ENCODE measurements at places on chromosomes 6 and 20.
A peak's percentile ranks its signal among the peaks of the same experiment; 100 is the strongest.

DNA sequence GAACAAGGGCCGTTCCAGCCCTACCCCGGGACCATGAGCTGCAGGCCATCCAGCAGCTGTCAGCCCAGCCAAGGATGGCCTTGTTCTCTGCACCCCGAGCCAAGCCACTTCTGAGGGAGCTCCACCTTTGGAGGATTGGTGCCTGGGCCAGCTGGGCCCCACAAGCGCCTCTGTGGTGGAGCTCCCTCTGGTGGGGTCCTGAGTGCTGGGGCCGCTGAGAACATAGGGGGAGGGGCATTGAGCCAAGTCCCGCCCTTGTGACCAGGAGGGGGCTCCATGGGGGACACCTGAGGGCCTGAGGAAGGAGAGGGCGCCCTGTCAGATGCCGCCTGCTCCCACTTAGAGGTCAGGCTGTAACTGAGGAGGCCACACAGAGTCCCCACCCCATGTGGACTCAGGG, 43.2 kb downstream of the YTHDF1 start:
- DNase-seq = no peak

DNA sequence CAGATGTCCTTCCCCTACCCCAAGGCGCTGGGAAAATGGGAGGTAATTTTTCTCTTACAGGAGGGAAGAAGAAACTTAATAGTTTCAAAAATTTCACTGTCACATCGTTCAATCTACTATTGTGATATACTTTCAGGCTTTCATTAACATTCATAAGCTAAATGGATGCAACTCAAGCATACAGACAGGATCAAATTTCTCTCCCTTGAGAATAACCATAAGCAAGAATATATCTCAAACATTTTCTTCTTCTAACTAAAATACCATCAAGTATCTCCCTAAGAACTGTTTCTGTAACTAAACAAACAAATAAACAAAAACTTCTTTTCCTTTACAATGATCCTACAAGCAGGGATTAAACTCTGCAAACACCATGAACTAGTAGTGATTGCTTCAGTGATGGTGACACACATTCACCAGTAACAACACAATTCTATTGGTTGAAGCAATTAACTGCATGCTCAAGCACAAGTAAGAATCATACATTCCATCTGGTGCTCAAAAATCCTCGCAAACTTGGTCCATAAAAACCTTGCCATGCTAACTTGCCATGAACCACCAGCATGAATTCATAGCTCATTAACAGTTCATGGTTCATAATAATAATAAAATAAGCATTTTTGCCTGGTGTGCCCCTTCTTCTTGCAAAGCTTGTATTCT, 183.8 kb downstream of the PTPRK start:
- peak; percentile 9 for DNase-seq

DNA sequence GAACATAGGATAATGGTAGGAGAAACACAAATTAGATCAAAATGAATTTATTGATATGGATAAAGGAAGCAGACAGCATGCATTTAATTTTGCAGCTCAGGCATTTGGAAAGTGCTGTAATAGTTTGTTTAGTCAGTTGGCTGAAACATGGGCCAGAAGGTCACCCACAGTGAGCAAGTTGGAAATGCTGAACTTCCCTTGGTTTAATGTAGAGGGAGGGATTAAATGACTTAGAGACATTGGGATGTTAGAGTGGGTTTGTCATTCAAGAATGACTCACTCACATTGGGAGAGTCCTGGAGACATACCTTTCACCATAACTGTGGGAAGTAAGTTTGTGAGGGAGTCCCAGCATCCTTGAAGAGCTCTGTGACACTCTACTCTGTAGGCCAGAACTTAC, 231.5 kb upstream of the PLCB4 start:
- DNase-seq = peak; percentile 84

GRCh38 chr20:58905236-58905635, 52.7 kb downstream of the GNAS start:
- no peak for DNase-seq

DNA sequence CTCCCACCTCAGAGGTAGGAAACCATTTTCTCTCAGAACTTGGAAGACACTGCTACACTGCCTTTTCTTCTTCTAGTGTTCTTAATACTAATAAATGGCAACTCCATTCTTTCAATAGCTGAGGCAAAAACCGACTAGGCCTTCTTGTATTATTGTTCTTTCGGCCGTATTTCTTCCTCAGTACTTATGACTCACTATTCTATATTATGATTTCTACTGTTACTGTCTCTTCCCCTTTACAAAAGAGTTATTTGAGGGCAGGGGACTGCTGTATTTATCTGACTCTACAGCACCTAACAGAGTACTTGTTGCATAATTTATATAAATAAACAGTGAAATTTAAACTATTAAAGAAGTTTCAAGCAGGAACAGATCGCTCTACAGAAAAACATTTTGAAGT, 3.1 kb downstream of the DNAAF9 start:
- no peak for DNase-seq

DNA sequence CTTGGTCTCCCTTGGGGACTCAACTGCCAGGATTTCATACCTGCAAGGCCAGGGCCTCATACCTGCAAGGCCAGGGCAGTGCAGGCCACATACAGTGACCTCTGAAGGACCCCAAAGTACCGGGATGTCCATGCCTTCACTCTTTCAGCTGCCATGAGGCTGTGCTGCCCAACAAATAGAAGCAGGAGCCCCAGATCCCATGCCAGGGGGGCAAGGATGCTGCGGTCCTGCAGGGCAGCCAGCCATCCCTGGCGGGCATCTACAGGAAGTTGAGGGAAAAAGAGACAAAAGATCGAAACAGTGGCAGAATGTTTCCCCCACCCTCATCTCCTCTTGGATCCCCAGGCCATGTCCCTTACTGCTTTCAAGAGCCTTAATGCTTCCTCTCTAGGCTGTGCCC, 799 bp downstream of the NRM start:
- no peak for DNase-seq

GRCh38 chr6:123997223-123997622, 193.6 kb downstream of the NKAIN2 start:
- no peak for DNase-seq

DNA sequence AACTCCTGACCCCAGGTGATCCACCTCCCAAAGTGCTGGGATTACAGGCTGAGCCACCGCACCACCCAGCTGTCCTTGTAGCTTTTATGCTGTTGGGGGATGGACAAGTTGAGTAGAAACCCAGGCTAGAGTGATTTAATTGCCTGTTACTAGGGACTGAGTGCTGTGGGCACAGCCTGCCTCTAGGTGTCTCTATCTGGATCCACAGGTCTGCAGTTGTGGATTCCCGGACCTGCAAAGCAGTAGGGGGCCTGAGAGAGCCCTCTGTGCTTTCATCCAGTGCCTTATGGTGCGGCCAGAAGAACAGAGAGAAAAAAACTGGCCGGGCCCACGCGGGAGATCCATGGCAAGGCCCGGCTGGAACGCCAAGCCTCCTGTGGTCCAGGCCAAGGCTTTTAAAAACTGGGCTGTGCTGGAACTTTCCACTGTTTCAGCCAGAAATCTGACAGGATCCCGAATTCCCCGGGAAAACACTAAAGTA, 5.2 kb downstream of the SIRPA start:
- DNase-seq = peak; percentile 31

- no peak for DNase-seq
Measured at GRCh38 chr6:161128680-161129196, 137.2 kb downstream of the MAP3K4 start.

Data from GM04503 (cell line).